ENCODE measurements at places on chromosomes 6 and 20.
A peak's percentile ranks its signal among the peaks of the same experiment; 100 is the strongest.

GRCh38 chr6:156773935-156774852 lies 3.0 kb upstream of the ARID1B start:
- no peak for DNase-seq

DNA sequence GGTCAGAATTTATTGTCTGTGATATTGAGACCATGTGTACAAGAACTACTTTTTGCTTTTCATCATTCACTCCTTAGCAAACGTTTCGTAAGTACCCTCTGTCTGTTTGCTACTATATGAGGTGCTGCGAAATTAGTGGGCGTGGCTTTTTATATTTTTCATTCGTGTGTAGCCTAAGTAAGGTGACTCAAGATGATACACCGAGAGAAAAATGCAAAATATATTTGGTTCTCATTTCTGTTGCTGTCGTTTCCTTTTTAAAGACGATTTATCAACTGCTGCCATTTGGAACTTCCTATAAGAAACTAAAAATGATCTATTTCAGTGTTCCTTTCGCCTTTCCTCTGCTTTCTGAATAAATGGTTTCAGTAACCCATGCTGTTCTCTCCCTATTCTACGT lies 61.2 kb downstream of the VAPB start:
- no peak for DNase-seq

GRCh38 chr20:13337090-13337784 lies 116.2 kb downstream of the ISM1 start:
- DNase-seq = no peak

DNA sequence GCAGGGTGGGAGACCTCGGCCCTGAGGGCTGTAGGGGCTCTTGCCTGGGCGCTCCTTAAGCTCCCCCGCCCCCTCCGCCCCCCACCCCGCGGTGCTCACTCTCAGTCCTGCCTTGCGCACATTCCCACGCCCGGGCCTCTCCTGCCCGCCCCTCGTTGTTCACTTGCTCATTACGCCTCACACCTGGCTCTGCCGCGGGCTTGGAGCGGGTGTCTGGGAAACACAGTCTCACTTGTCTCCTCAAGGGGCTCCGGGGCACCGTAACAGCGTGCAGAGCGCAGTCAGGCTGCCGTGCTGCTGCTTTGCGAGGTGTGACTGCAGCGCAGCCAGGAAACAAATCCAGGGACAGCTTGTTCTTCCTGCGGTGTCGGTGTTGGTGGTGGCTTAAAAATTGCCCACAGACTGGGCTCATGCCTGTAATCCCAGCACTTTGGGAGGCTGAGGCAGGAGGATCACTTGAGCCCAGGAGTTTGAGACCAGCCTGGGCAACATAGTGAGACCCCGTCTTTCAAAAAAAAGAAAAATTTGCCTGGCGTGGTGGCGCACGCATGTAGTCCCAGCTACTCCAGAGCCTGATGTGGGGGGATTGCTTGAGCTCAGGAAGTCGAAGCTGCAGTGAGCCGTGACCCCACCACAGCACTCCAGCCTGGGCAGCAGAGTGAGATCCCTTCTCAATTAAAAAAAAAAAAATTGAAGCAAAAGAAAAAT lies 4.6 kb downstream of the NPBWR2 start:
- no peak for DNase-seq

GRCh38 chr6:147194652-147195411 lies 9.4 kb upstream of the STXBP5 start:
- DNase-seq = no peak

DNA sequence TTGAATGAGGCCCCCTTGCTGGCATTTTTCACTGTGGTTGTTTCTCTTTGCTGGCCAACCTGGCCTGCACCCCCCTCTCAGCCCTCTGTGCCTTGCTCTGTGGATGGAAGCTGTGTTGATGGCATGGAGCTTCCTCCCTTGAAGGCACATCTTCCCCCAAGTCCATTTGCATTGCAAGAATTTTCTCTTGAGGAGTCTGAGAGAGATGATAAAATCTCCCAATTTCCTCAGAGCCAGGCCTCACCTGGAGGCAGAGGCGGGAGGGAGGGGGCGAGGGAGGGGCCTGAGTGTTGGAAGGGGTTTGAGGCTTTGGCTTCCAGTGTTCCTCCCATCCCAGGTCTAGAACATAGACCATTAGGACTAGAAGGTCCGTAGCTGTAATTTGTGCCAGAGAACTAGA lies 175.1 kb downstream of the SCP2D1 start:
- no peak for DNase-seq

DNA sequence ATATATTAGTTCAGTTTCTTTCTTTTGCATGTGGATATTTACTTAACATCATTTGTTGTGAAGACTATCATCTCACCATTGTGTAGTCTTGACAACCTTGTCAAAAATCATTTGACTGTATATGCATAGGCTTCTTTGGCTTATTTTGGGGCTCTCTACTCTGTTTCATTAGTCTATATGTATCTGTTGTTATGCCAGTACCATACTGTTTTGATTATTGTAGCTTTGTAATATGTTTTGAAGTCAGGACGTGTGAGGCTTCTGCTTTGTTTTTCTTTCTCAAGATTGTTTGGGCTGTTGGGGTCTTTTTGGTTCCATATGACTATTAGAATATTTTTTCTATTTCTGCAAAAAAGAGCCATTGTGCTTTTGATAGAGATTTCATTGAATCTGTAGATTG lies 288.2 kb upstream of the RNF217 start:
- DNase-seq = no peak

GRCh38 chr20:34401741-34402455 lies 38.8 kb downstream of the ITCH start:
- DNase-seq = no peak

- no peak for DNase-seq
Observed at GRCh38 chr6:17281497-17282481, 628 bp downstream of the RBM24 start.

GRCh38 chr6:34539181-34539580 lies 16.9 kb downstream of the SPDEF start:
- DNase-seq = no peak

DNA sequence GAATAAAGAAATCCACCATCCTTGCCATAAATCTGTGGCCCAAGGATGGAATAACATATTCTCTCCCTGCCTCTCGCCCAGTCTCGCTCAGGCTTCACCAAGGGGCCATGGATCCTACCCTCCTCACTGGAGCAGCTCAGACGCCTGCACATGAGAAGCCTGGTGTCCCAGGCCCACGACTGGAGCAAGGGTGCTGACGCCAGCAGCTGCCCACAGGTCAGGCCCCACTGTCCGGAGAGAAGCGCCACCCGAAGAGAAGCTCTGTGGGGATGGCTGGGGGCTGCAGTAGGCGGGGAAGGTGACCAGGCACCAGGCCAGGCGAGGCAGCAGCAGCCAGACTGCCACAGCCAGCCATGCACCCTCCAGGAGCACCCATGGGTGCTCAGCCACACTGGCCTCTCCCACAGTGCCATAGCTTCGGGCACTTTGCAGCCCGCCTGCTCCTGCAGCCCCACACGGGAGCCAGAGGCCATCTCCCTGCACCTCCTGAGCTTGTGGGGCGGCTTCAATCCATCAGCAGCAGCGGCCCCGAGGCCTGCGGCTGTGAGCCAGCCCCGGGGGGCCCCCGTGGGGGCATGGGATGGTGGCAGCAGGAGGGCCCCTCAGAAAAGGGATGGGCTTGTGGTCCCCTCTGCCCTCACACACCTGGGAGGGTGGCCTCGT lies 286.2 kb upstream of the SGK1 start:
- DNase-seq = no peak

DNA sequence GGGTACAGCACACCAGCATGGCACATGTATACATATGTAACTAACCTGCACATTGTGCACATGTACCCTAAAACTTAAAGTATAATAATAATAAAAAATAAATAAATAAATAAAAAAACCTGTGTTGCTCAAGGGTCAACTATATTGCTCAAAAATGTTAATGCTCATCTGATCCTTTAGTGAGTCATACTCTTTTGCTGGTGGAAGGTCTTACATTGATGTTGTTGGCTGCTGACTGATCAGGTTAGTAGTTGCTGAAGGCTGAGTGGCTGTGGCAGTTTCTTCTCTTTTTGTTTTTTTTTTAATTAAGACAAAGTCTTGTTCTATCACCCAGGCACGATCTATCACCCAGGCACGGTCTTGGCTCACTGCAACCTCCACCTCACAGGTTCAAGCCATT lies 29.6 kb upstream of the SMIM26 start:
- no peak for DNase-seq

GRCh38 chr6:68975064-68975463 lies 340.0 kb downstream of the ADGRB3 start:
- DNase-seq = peak; percentile 66

DNA sequence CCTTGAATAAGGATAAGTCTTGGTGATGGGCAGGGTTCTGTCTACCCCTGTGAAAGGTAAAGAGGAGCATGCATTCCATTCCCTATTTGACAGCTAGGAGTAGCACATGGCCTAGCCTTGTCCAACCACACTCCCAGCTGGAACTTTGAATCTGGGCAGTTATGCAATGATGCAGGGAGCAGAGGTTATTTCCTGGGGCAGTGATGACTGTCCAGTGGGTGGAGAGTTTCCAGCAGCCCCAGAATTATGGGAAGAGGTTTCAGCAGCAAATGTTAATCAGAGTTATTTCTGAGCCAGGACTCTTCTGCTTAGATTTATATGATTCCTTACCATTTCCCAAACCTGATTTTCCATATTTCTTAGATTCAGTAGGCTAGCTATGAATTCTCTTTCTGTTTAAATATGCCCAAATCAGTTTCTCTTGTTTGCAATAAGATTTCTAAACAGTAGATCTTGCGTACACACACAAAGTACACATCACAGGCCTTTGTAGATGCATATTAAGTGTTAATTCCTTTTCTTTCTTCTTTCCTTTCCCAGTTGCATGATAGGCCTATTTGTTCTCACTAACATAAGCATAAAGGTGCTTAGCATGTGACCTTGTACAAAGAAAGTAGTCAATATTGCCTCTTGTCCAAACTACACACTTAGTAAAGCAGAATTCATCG lies 17.3 kb upstream of the TXLNB start:
- DNase-seq = no peak

DNA sequence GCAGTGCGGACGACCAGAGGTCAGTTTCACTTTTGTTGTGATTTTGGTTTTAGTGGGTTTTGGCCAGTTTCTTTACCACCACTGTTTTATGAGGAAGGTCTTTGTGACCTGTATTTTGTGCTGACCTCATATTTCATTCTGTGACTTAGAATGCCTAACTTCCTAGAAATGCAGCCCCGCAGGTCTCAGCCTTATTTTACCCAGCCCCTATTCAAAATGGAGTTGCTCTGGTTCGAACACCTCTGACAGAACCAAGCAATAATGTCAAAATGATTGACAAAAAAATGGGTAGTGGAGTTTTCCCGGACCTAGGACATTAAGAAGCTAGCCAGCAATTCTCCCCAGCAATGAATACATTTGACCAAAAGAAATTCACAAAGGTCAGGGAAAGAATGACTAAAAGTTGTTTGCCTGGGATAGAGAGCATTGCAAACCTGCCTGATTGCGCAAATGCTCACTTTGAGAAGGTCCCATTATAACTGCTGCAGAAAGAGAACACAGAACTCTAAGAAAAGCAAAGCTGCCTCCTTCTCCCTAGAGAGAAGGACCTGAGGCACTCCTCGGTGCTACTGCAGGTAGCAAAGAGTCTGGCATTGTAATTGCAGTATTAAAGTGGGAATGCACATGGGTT lies 288.8 kb downstream of the ADGB start:
- DNase-seq = no peak

DNA sequence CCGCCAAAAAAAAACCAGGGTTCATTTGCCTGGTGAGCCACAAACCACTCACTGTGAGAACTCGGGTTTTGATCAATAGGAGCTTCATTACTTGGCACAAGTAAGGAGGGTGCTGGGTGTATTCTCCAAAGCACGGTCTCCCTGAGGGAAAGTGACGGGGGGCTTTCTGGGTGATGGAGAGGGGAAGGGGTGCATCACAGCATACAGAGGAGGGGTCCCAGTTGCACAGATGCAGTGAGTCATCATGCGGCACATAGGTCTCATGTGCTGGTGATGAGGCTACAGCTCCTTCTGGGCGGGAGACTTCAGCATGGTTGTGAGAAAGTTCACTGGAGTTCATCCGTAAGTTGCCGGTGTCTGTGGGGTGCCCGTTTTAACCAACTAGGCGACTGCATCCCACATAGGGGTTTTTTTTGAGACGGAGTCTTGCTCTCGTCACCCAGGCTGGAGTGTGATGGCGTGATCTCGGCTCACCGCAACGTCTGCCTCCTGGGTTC lies 36.2 kb downstream of the SUN5 start:
- DNase-seq = no peak
